ENCODE measurements at places on chromosomes 7 and 10. TPM values are rescaled to one million over a fixed set of nuclear protein-coding genes. Genes with fewer than 3 reads are reported as not detected.

CDNF gene
- 2.9 TPM for total RNA-seq

CHPF2 gene
- 89.5 TPM for total RNA-seq

PRKG1 gene
- total RNA-seq = 10.8 TPM

HOXA1 gene
- total RNA-seq = not detected

TFPI2 gene
- 58.7 TPM for total RNA-seq

GRCh38 chr10:26801274-26801673, 59.5 kb downstream of the ABI1 start:
- no peak for DNase-seq

GRCh38 chr10:13089345-13089744, 10.6 kb upstream of the OPTN start:
- no peak for DNase-seq

DNA sequence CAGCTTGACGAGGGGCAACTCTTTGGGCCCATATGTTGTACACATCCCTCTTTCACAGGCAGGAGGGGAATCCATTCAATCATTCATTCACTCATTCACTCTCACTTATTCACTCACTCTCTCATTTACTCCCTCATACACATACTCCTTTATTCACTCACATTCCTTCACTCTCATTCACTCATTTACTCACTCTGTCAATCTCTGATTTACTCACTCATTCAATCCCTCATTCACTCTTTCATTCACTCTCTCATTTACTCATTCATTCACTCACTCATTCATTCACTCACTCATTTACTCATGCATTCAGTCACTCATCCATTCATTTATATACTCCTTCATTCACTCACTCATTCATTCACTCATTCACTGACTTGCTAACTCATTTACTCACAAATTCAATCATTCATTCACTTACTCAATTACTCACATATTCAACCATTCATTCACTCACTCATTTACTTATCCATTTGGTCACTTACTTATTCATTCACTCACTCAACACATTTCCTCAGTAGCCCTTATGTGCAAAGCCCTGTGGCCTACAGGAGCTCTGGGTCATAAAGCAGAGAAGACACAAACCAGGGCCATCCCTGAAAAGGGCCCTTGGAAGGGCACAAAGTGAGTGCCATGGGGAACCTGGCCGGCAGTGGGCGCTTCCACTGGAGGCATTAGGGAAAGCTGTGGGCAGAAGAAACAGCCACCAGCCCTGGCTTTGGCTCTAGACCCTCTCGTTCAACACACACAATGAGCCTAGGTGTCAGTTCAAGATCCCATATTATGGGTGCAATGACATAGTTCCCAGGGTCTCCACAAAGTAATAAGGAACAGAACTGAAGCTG, 26.0 kb downstream of the HIP1 start:
- DNase-seq = no peak
